Naive thymus-derived CD4-positive, alpha-beta T cell (primary cell): ENCODE measurements at places on chromosomes 11 and 22. TPM values are rescaled to one million over a fixed set of nuclear protein-coding genes. Genes with fewer than 3 reads are reported as not detected.

Gene GPR83
- not detected for polyA plus RNA-seq

Gene C22orf31
- not detected for polyA plus RNA-seq

Gene SLC37A2
- 0.07 TPM for polyA plus RNA-seq

Gene ZP1
- not detected for polyA plus RNA-seq

Gene OR5B17
- polyA plus RNA-seq, result not detected

Gene NPAS4
- polyA plus RNA-seq, result not detected

Gene DRG1
- 88.3 TPM for polyA plus RNA-seq

Gene OR4D10
- not detected for polyA plus RNA-seq

Gene YIF1A
- polyA plus RNA-seq, result 49.5 TPM

Gene BACE1-AS
- polyA plus RNA-seq, result 1.5 TPM

Gene ISX
- not detected for polyA plus RNA-seq

Gene SLC16A8
- polyA plus RNA-seq, result not detected

DNA sequence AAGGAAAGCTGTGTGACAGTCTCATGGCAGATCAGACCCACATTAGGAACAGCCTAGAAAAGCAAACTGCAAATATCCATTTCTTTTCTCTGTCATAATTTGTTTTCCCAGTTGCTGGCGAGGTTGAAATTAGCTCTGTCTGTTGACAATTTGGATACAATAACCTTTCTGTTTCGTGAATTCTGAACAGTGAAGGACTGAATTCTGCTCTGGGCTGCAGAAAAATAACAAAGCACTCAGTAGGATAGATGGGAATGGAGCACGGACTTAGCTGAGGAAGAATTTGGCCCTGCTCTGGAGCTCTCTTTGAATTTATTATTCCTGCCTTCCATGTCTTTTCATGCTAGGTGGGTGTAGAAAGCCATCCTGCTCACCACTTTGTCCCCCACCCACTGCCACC is 140.3 kb downstream of the RRAS2 start:
- DNase-seq, result no peak

- no peak for DNase-seq
Measured at GRCh38 chr22:19795617-19796008, 35.0 kb downstream of the TBX1 start.

DNA sequence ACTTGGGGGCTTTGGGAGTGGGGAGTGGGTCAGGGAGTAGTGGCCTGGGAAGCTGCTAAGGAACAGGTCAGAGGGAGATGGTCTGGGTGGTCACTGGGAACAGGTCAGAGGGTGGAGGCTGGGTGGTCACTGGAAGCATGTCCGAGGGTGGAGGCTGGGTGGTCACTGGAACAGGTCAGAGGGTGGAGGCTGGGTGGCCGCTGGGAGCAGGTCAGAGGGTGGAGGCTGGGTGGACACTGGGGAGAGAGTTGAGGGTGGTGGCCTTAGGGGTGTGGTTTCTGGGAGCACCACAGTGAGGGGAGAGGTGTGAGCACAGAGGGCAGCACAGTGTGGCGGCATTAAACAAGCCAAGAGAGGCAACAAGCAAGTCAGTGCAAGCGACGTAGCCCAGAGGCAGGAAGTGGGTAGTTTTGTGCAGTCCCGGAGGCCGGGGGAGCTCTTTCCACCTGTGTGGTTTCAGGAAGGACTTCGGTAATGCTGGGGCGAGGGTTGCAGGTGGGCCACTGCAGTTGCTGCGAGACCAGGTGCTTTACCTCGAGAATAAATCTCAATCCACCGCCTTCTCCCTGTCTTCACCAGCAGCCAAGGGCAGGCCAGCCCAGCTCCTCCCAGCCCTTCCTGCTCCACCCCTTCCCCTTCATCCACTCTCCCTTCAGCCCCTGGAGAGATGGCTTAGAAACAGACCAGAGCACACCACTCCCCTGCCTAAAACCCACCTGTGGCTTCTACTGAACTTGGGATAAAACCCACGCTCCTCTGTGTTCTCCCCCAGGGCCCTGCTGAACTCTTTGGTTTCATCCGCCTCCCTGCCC is 3.2 kb upstream of the CACNA1I start:
- peak; percentile 66 for DNase-seq

- no peak for DNase-seq
Measured at GRCh38 chr11:109785714-109786113, 307.5 kb upstream of the ZC3H12C start.

DNA sequence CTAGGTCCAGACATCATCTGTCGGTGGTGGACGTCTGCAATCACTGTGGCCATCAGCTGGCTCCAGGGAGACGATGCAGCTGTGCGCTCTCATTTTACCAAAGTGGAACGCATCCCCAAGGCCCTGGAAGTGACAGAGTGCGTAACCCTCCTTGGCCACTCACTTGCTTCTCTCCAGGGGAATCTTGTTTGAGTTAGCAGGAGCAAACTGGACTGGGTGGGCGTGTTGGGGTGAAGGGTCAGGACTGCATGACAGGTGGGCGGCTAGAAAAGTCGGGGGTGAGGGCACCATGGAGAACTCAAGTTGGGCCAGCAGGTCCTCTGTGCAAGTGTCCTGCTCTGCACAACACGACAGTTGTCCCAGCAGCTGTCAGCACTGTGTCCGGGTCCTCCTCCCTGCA is 16.2 kb downstream of the SHISA8 start:
- DNase-seq, result no peak

- no peak for DNase-seq
Measured at GRCh38 chr22:39655831-39656230, 85.3 kb downstream of the CACNA1I start.

DNA sequence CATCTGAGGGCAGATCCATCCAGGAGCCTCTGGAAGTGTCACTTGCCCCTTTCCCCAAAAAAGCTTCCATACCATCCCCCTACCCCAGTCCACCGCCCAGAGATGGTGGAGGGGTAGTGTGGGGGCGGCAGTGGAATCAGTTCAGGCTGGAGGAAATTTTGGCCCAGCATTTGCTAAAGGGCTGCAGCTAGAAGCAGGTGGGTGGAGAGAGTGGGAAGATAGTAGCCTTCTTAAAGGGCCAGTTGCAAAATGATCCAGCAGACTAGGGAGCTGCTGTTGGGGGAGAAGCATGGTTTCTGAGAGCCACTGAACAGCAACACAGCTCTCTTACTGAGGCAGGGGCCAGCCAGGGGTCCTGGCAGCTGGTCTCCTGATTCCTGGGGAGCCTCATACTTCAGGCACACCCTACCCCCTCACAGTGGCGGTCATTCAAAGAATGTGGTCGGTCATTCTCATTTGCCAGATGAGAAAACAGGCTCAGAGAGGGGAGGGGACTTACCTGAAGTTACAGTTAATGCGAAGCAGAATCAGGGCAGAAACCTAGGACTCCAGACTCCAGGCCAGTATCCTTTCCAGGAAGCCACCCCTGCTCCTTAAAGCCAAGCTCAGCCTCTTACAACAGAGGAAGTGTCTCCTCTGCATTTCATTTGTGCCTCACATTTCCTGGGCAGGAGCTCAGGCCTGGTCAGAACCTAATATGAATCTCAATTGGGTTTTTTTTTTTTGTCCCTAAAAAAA is 5.4 kb downstream of the SEC14L2 start:
- no peak for DNase-seq

DNA sequence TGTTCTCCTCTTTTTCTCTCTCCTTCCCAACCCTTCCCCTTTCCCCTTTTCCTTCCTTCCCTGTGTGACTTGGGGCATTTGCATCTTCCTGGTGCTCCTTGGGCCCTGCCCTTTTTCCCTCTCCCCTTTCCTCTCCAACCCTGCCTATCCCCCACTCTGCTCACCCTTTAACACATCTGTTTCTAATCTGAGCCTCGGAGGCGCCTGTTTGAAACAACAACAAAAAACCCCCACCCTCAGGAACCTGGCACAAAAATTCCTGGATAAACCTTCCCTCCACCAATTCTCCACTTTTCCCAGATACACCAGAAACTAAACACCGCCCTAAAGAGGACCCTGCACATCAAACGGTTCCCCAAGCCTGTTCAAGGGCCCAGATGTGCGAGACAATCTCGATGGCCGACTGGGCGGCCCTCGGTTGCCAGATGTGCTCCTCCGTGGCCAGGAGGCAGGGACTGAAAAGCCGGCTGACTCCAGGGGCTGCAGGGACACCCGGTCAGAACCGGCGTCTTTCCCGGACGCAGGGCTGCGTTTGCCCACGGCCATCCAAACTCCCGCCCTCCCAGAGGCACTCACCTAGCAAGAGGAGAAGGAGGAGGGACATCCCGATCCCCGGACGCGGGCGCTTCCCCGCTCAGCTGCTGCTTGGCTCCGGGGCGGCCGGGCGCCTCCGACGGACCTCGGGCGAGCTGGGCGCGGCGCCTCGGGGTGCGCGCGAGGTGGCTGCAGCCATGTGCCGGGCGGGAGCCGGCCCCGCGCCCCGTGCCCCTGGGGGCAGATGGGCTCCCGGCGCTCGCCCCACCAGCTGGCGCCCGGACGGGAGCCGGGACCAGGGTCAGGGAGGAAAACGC is 486 bp downstream of the CLMP start:
- no peak for DNase-seq

DNA sequence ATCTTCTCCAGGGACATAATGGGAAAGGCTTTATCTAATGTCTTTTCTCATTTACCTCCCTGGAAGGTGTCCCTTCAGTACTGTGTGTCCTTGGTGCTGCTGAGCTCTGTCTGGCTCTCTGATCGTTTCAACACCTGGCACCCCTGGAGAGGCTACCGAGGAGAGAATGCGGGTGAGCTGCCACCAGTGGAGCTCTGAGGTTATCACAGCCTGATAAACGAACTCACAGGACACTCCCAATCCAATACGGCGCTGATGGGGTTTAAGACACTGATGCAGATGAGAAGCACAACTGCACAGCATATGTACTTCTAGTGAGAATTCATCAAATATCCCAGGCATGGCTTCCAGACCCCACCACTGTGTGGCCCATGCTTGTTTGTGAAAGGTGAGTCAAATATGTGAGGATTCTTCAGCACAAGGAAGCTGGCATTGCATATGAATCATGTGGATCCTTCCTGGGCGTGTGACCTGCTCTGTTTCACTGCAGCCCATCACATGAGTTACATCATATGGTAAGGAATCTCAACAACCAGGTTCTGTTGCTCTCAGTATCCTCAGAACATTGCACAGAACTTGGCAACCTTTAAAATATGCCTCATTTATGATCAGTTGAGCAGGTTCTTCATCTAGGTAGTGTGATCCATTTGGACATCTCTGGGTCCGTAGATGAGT is 34.8 kb upstream of the VWA5A start:
- no peak for DNase-seq

GRCh38 chr11:36492724-36493304 is 17.3 kb downstream of the TRAF6 start:
- DNase-seq, result peak; percentile 48

DNA sequence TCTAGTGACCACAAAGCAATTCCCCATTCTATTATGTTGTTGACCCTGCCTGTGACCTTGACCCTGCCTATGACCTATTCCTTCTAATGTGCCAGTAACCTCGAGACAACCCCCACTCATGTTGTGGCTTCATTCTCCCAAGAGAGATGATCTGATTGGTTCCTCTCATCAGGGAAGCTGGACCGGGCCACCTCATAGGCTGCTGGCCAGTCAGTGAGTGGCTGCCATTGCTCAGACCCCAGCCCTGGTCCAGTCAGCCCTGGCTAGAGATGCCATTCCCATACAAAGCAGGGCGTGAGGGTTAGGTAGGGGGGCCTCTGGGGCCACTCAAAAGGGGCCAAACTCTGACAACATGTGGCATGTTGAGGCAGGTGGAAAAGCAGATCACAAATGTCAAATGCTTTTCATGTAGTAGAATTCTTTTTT is 11.9 kb downstream of the SLC29A2 start:
- DNase-seq, result no peak

GRCh38 chr22:26485806-26486390 is 2.2 kb downstream of the SRRD start:
- no peak for DNase-seq

GRCh38 chr11:104799251-104799650 is 99.0 kb downstream of the CASP12 start:
- DNase-seq, result no peak

DNA sequence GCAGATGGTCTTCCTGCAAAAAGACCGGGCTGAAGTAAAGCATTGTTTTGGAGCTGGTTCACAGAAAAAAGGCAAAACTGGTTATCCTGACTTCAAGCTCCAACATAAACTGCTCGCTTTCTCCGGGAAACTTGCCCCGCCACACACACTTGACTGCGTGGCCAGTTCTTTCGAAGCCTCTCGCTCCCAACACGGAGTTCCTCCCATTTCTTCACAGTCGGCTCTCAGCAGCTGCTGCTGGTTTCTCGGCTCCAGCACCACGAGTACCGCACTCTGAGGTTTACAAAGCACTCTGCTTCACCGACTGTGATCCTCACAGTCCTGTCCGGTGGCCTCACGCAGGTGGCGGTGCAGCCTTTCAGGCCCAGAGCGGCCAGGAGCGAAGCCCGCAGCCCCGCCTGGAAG is 264 bp downstream of the CHEK1 start:
- DNase-seq, result no peak

GRCh38 chr11:76669901-76670484 is 554 bp downstream of the LRRC32 start:
- DNase-seq, result no peak

DNA sequence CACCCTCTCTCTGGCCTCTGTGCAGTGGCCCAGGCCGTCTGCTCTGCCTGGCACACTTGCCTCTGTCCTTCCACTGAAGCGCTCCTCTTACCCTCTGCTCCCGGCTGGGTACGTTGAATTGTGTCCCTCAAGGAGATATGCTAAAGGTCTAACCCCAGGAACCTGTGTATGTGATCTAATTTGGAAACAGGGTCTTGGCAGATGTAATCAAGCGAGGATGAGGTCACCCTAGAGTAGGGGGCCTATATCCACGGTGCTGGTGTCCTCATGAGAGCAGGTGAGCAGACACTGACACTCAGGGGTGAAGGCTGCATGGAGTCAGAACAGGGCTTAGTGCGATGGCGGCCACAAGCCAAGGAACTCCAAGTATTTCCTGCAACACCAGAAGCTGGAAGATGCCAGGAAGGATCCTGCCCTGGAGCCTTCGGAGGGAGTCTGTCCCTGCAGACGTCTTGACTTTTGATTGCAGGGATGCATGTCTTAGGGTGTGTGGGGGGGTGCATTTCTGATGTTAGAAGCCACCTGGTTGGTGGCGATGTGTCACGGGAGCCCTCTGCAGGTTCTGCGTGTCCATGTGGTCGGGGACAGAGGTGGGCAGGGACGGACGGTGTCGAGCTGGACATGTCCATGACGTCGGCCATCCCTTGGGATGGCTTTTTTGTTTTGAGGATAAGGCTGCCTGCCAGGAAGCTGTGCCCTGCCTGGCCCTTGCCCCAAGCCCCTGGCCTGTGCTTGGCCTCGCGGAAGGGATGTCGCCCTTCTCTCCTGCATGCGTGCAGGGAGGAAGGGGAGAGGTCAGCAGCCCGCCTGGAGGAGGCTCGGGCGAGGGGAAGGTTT is 68.6 kb downstream of the LRP5 start:
- no peak for DNase-seq

DNA sequence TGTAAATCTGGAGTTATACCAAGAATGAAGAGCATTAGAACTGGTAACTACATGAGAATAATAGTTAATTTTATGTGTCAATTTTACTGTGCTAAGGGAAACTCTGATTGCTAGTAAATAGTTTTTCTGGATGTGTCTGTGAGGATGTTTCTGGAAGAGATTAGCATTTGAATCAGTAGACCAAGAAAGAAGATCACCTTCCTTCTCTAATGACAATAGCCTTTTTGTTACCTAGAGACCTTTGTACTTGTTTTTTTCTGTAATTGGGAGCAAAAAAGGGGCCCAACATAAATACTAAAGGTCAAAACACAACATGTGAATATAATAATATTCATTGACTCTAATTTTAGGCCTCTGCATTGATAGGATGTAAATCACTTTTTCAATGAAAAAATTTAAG is 100.6 kb downstream of the DLG2 start:
- DNase-seq, result no peak
